ENCODE measurements at places on chromosomes 3 and 15. TPM values are rescaled to one million over a fixed set of nuclear protein-coding genes. Genes with fewer than 3 reads are reported as not detected.

- H3K27ac ChIP-seq: no peak overlapping the region
- H3K27me3 ChIP-seq: no peaks in the 10 kb centered on the region
- H3K4me1 ChIP-seq: no peaks in the 10 kb centered on the region
- DNase-seq: no peak
These were observed 400.1 kb upstream of the MDFIC2 start for GRCh38 chr3:70712449-70713082.

The HYAL1 gene
- 2.3 TPM for total RNA-seq

DNA sequence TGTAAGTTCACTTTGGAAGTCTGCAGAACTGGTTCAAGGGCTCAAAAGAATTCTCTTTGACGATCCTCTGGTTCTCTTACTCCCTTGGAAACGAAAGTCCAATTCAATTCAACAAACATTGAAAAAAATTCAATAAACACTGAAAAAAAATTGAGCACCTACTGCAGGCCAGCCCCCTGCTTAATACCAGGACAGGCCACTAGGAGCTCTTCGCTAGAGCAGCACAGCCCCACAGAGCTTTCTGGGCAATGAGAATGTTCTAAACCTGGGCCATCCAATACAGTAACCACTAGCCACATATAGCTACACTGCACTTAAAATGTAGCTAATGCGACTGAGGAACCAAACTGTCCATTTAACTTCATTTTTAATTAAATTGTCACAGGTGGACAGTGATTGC is 50.4 kb upstream of the DCLK3 start:
- no peaks in the 10 kb centered on the region for H3K36me3 ChIP-seq
- H3K4me3 ChIP-seq: no peak overlapping the region
- H3K4me1 ChIP-seq: no peaks in the 10 kb centered on the region
- no peaks in the 10 kb centered on the region for H3K27me3 ChIP-seq
- no peak for DNase-seq
- peak overlapping the region; percentile 22 for H3K27ac ChIP-seq

DNA sequence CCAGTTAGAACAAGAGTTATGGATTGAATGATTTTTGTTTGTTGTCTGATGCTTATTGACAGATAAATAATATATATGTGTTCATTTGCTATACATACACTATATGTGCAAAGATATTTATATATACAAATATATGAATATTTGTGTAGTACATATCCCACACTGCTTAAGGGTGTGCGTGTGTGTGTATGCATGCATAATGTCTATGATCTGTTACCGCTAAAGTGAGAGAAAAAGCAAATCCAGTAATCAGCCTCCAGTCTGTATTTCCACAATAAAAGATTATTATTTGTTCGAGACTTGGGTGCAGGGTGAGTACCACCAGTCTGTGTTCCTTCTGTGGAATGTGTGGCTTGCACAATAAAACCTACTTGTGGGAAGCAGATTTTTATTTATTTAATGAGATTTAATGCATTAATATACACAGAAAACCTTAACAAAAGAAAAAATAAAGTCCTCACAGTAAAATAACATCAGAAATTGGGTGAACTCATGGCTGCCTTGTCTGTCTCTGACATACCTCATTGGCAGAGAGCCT is 366.0 kb upstream of the TBL1XR1 start:
- no peaks in the 10 kb centered on the region for H3K36me3 ChIP-seq
- no peak overlapping the region for H3K4me3 ChIP-seq
- DNase-seq: no peak
- H3K27ac ChIP-seq: no peak overlapping the region
- no peaks in the 10 kb centered on the region for H3K4me1 ChIP-seq
- no peaks in the 10 kb centered on the region for H3K27me3 ChIP-seq

The CCR3 gene
- total RNA-seq: 0.64 TPM

The CHRFAM7A gene
- total RNA-seq: not detected

GRCh38 chr3:46359733-46360493 is 6.0 kb downstream of the CCR2 start:
- H3K4me1 ChIP-seq: no peaks in the 10 kb centered on the region
- no peak overlapping the region for H3K4me3 ChIP-seq
- H3K36me3 ChIP-seq: no peaks in the 10 kb centered on the region

- no peaks in the 10 kb centered on the region for H3K4me1 ChIP-seq
- no peaks in the 10 kb centered on the region for H3K36me3 ChIP-seq
- no peaks in the 10 kb centered on the region for H3K27me3 ChIP-seq
These were observed 347.3 kb downstream of the ZBTB20 start for GRCh38 chr3:114799816-114800215.

DNA sequence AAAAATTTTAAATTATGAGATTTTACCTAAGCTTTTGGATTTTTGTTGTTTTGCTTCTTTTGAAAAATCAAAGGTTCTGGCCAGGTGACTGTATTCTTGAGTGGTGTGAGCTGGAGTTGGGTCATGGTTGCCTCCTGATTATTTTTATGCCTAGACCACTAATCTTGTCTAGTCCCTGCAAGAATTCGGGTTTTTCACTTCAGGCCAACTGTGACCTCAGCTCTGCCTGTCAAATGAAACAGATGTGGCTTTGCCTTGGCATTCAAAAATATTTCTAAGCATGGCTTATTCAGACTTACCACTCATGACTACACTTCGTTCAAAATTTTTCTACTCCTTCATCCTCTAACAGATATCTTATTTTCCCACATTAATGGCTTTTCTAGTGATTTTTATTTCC is 25.4 kb upstream of the CDV3 start:
- DNase-seq: no peak
- peaks cover 49% of the 10 kb centered on the region for H3K4me1 ChIP-seq
- H3K27me3 ChIP-seq: no peaks in the 10 kb centered on the region
- peak overlapping the region; percentile 88 for H3K27ac ChIP-seq
- no peak overlapping the region for H3K4me3 ChIP-seq

Measured in Caco-2 (cell line).